Activated CD4-positive, alpha-beta T cell treated with anti-CD3 and anti-CD28 coated beads, Interleukin-2, amount 10 ng/mL, durations not matched to agents 24 days and 14 days (primary cell): ENCODE measurements at places on chromosomes 11 and 22.

GRCh38 chr22:36332623-36333332 lies 55.0 kb downstream of the MYH9 start:
- H3K27ac ChIP-seq: peak overlapping the region; percentile 99
- no peaks in the 10 kb centered on the region for H3K27me3 ChIP-seq
- DNase-seq: peak; percentile 89
- peaks cover 95% of the 10 kb centered on the region for H3K4me1 ChIP-seq
- peaks cover 79% of the 10 kb centered on the region for H3K36me3 ChIP-seq

GRCh38 chr22:33737662-33738061 lies 182.6 kb downstream of the LARGE1 start:
- no peak overlapping the region for H3K27ac ChIP-seq
- no peaks in the 10 kb centered on the region for H3K27me3 ChIP-seq
- H3K4me1 ChIP-seq: no peaks in the 10 kb centered on the region
- no peak overlapping the region for H3K4me3 ChIP-seq

GRCh38 chr11:127233998-127234397 lies 233.4 kb upstream of the KIRREL3 start:
- H3K36me3 ChIP-seq: no peaks in the 10 kb centered on the region
- H3K4me1 ChIP-seq: no peaks in the 10 kb centered on the region
- DNase-seq: no peak

DNA sequence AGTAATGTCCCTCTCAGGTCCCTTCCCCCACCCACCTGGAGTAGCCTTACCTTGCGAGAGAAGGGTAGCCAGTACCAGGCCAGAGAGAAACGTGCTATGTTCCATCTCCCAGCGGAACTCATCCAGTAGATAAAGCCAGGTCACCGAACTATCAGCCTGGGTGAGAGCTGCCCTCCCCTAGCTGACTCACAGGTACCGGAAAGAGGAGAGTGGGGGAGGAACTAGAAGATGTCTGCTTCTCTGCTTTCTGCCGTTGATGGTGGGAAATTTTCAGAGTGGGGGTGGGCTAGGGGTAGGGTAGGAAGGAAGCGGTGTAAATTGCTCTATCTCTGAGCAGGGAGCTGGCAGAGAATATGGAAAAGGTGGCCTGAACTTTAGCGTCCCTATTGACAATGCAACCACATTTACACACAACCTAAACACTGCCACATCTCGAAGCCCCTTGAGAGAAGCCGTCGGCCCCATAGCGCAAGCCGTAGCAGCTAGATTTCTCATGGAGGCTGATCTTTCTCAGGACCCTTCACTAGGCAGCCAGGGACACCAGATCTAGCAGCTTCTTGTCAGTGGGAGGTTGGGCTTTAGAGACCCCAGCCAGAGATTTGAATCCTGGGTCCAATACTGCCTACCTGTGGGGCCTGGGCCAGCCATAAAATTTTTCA lies at the start of gene CD3D:
Gene CD3D, minus strand, starts transcription at position 203 of the 659 bp plus-strand sequence. Its CDS starts 98 bp downstream, at position 105.
- H3K27me3 ChIP-seq: no peaks in the 10 kb centered on the region
- DNase-seq: peak; percentile 89
- peak within 1 kb of the TSS; percentile 100 for H3K27ac ChIP-seq
- peaks cover 56% of the 10 kb centered on the region for H3K36me3 ChIP-seq
- peak within 1 kb of the TSS; percentile 90 for H3K4me3 ChIP-seq

DNA sequence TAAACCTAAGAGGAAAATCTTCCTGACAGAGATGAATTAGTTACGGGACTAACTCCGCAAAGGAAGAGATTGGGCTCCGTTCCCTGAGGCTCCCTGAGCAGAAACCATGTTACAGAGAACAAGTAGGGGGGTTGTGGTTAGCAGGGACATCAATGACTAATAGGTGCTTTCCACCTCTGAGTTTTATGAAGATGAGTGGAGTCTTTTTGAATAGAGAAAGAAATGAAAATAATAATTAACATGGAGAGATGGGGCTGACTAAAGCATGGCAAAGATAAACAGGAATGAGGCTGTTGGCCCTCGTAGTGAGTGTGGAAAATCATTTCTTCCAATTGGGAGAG lies 47.5 kb upstream of the PICALM start:
- DNase-seq: peak; percentile 70
- peaks cover 30% of the 10 kb centered on the region for H3K4me1 ChIP-seq
- no peaks in the 10 kb centered on the region for H3K36me3 ChIP-seq

DNA sequence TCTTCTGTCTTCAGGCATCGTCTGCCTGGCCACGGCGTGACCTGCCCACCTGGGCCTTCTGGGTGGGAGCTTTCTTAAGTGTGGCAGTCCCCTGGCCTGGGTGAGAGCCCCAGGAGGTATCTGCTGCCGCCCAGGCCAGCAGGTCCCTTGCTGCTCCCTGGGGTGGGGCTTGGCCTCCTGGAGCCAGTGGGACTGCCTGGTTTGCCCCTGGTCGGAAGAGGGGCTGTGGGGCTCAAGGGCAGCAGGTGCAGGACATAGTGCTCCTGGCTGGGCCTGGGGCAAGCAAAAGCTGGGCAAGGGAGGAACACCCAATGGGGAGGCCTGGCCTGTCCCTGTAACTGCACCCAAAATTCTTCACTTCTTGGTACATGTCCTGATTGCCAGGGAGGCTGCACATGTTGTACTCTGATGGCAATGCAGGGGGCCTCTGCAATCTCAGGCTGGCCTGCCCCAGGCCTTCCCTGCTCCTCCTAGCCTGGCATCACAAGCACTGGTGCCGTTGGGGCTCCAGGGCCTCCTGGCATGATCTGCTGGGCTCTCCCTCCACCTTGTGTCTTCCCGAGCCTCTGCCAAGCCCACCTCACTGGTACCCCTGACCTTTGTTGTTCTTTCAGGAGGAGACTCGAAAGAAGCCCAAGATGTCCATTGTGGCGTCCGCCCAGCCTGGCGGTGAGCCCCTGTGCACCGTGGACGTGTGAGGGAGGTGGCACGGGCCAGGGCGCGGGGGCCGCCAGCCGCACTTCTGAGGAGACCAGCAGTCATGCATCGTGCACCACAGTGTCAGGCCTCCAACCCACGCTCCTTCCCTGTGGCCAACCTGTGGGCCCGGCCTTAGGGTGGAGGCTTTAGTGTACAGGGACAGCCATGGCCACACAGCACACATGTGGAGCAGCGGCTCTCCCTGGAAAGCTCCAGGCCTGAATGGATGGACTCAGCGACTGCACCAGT lies 6.2 kb upstream of the RANBP1 start:
- peaks cover 53% of the 10 kb centered on the region for H3K36me3 ChIP-seq
- peaks cover 22% of the 10 kb centered on the region for H3K4me1 ChIP-seq
- no peak overlapping the region for H3K4me3 ChIP-seq
- DNase-seq: no peak
- H3K27me3 ChIP-seq: no peaks in the 10 kb centered on the region

GRCh38 chr11:95360377-95361075 lies 129.5 kb upstream of the SESN3 start:
- peaks cover 9% of the 10 kb centered on the region for H3K4me1 ChIP-seq
- no peak for DNase-seq
- no peak overlapping the region for H3K27ac ChIP-seq

- DNase-seq: no peak
- H3K27me3 ChIP-seq: peaks cover 53% of the 10 kb centered on the region
- peak overlapping the region; percentile 37 for H3K27ac ChIP-seq
- no peaks in the 10 kb centered on the region for H3K4me1 ChIP-seq
- H3K4me3 ChIP-seq: no peak overlapping the region
Observed at GRCh38 chr11:27718346-27718862, 18.1 kb upstream of the BDNF start.

DNA sequence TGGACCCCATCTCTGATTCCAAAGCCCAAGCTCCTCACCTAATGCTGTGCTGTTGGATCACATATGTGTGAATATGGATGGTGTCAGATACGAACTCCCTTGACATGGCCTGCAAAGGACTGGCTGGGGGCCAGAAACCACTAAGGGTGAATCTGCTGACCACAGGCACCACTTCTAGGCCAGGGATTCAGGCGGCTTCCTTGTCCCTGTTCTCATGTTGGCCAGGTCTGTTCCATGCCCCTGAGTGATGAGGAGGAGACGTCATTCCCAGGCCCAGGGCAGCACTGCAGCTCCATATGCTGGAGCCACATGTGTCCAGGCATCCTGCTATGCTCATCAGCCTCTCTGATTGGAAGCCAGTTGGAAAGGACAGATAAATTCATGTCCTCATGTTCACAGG lies 130.0 kb upstream of the BDNF start:
- H3K36me3 ChIP-seq: no peaks in the 10 kb centered on the region
- H3K27me3 ChIP-seq: no peaks in the 10 kb centered on the region
- no peak overlapping the region for H3K4me3 ChIP-seq
- H3K27ac ChIP-seq: no peak overlapping the region
- DNase-seq: no peak

- no peaks in the 10 kb centered on the region for H3K36me3 ChIP-seq
- no peak overlapping the region for H3K4me3 ChIP-seq
- no peak for DNase-seq
Observed at GRCh38 chr11:132504501-132505041, 1027.7 kb downstream of the OPCML start.

DNA sequence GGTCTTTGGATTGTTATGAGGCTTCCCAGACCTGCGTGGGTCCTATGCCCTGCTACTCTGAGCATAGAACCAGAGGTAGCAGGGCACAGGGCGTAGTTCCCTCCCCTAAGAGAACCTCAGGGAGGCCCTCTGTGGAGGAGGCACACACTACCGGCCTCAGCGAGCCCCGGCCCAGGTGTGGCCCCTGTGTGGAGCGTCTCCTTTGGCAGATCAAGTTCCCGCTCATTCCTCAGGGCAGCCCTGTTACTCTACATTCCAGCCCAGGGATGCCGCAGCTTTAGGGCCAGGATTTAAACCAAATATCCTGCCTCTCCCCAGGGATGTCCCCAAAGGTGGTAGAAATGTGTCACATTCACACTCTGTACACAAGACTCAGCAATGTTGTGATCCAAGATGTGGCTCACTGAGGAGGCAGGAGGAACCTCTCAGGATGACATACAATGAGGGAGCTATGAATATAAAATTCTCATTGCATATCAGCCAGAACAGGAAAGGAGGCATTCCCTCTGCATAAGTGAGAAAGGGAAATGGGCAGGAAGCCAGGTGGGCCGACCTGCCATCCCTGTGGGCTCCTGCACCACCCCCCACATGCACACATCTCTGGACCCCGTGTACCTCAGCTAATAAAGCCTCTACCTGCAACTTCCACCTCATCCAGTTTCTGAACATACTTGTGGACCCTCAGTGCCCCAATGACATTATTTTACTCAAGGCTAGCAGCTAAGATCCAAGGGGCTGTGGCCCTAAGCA lies 131.9 kb upstream of the TEAD1 start:
- H3K36me3 ChIP-seq: no peaks in the 10 kb centered on the region
- H3K27me3 ChIP-seq: no peaks in the 10 kb centered on the region
- H3K4me1 ChIP-seq: no peaks in the 10 kb centered on the region

- H3K4me1 ChIP-seq: no peaks in the 10 kb centered on the region
- H3K36me3 ChIP-seq: peaks cover 33% of the 10 kb centered on the region
- H3K27me3 ChIP-seq: no peaks in the 10 kb centered on the region
- H3K27ac ChIP-seq: no peak overlapping the region
Observed at GRCh38 chr22:42803389-42803788, 53.7 kb downstream of the ARFGAP3 start.

- H3K27me3 ChIP-seq: peaks cover 34% of the 10 kb centered on the region
- no peaks in the 10 kb centered on the region for H3K36me3 ChIP-seq
- no peaks in the 10 kb centered on the region for H3K4me1 ChIP-seq
Observed at GRCh38 chr11:45412051-45412471, 125.9 kb upstream of the SYT13 start.

DNA sequence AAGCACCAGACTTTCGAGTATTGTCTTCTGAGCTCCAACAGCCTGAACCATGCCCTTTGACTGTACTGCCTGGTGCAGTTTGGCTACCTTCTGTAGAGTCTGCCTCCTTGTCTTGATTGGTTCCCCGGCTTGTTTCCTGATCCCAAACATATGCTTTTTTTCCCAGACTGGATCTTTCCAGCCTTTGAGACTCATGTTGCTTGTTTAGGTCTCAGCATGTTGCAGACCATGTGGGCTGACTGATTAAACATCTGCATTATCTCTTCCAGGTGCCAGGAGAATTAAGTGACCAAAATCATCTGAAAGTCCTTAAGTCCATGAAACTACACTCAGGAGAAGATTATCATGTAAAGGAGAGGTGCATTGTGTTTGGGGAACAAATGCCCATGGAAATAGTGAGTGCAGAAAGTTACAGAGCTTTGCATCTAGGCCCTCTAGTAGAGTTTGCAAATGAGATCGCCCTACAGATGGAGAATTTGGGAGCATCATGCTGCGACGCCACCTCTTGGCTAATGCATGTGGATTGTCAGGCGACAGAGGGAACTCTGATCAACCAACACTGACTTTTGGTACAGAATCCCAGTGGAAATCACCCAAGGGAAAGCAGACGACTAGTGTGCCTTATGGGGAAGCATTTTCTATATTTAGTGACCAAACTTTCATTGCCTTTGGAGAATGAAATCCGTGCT lies 188.8 kb downstream of the BLID start:
- H3K27ac ChIP-seq: no peak overlapping the region
- no peaks in the 10 kb centered on the region for H3K4me1 ChIP-seq
- H3K4me3 ChIP-seq: no peak overlapping the region
- peaks cover 6% of the 10 kb centered on the region for H3K27me3 ChIP-seq

GRCh38 chr11:80346353-80347059 lies 905.7 kb upstream of the TENM4 start:
- no peak for DNase-seq
- no peaks in the 10 kb centered on the region for H3K4me1 ChIP-seq
- no peaks in the 10 kb centered on the region for H3K36me3 ChIP-seq
- no peak overlapping the region for H3K4me3 ChIP-seq
- H3K27me3 ChIP-seq: no peaks in the 10 kb centered on the region

DNA sequence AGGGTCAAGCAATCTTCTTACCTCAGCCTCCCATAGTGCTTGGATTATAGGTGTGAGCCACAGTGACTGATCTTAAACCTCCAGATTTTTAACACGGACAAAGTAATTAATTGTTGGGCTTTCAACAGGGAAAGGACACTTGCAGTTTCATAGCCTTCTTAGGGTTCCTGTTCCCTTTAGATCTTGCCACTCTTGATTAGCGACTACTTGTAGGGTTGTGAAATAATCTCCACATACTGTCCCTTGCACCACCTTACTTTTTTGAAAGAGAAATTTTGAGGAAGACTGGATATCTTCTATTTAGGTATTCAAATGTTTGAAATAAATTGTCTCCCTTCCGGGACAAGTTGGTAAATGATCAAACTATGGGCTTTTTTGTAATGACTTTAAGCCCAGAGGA lies 7.6 kb downstream of the MS4A4E start:
- no peaks in the 10 kb centered on the region for H3K27me3 ChIP-seq
- no peaks in the 10 kb centered on the region for H3K36me3 ChIP-seq
- no peaks in the 10 kb centered on the region for H3K4me1 ChIP-seq
- DNase-seq: no peak
- no peak overlapping the region for H3K27ac ChIP-seq
- no peak overlapping the region for H3K4me3 ChIP-seq

GRCh38 chr11:94563176-94563847 lies 3.9 kb upstream of the PIWIL4 start:
- no peak overlapping the region for H3K27ac ChIP-seq
- no peak overlapping the region for H3K4me3 ChIP-seq
- H3K27me3 ChIP-seq: no peaks in the 10 kb centered on the region
- DNase-seq: no peak
- no peaks in the 10 kb centered on the region for H3K36me3 ChIP-seq

- no peaks in the 10 kb centered on the region for H3K36me3 ChIP-seq
- no peak overlapping the region for H3K4me3 ChIP-seq
Observed at GRCh38 chr11:131649856-131650255, 279.4 kb downstream of the NTM start.

- H3K4me1 ChIP-seq: peaks cover 2% of the 10 kb centered on the region
- no peak overlapping the region for H3K27ac ChIP-seq
Observed at GRCh38 chr11:87223816-87224215, 186.1 kb downstream of the TMEM135 start.
